Glutamatergic neuron (in vitro differentiated cells): ENCODE measurements at places on chromosomes 12 and 14.

- DNase-seq, result no peak
These were observed 312.9 kb downstream of the MED13L start for GRCh38 chr12:115964626-115965025.

DNA sequence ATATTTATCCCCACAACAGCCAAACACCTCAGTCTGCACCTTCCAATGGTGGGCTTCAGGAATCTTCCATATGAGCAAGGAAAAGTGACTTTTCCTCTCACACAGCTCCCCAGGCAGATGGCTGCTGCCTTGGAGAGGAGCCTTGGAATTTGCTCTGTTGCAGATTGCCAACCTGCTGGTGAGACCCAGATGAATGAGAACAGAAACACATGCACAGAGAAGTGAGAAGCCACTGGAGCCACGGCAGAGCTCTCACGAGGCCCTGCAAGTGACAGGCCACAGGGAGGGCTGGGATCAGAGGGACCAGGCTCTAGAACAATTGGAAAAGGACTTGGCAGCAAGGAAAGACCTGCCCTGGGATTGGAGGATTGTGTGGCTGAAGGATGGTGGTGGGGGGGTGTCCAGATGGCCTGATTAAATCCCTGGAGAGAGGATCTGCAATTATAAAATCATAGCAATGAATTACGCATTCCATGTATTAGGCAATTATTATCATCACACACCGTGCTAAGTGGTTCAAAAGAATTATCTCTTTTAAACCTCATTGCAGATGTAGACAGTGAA is 84.9 kb upstream of the PWP1 start:
- DNase-seq, result no peak

DNA sequence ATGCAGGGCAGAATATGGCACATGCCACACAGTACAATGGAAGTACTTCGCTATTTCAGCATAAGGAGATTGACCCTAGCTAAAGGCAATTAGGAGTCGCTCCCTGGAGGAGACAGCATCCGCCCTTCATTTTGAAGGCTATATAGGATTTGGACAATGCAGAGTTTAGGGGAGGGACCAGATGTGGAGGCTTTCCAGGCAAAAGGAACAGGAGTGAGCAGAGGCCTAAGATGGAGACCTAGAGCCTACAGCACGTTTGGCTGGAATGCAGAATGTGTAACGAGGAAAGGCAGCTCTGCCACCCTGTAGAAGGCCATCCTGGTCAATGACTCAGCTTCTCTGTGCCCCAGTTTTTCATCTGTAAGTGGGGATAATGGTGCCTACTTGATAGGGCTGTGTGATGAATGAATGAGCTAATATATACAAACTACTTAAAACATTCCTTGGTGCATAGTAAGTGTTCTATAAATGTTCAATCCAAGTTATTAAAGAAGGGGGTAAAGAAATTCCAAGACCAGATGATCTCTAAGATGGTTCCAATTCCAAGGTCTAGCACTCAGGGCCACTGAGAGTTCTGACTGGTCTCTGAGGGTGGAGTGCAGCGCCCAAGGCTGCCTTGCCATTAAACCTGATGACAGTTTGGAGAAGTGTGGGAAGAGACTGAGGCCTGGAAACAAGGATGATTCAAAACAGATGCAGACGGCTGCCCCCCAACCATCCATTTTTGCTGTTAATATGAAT is 54.3 kb upstream of the FRMD6 start:
- no peak for DNase-seq

GRCh38 chr14:22819151-22819988 is 4.1 kb upstream of the SLC7A7 start:
- DNase-seq, result peak; percentile 35

- peak; percentile 45 for DNase-seq
These were observed 34.6 kb upstream of the TMX1 start for GRCh38 chr14:51205486-51205885.

DNA sequence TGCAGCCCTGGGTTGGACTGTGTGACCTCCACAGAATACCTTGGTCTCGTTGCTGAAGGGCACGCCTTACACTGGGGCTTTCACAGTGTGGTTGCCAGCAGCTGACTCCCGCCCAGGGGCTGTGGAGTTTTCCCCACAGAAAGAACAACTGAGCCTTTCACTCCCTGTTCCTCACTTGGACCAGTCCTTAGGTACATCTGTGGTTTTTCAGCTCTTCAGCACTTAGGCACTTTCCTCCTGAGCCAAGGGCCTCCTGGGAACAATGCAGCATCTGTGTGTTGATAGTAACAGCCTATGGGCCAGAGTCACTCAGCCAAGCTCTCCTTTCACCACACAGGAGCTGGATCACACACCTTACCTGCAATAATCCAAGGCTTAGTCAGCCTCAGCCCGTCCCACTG is 25.0 kb downstream of the ERP27 start:
- DNase-seq, result peak; percentile 64

DNA sequence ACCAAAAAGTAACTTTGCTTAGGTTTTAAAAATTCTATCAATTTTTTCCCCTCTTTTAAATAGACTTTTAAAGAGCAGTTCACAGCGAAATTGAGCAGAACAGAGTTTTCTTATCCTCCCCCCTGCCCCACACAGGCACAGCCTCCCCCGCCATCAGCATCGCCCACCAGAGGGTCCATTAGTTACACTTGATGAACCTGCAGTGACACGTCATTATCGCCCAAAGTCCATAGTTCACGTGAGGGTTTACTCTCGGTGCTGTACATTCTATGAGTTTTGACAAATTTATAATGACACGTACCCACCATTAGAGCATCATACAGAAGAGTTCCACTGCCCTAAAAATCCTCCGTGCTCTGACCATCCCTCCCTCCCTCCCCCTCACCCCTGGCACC is 58.4 kb downstream of the FZD10 start:
- no peak for DNase-seq

GRCh38 chr14:24335461-24336171 is 745 bp upstream of the ADCY4 start:
- DNase-seq, result no peak

DNA sequence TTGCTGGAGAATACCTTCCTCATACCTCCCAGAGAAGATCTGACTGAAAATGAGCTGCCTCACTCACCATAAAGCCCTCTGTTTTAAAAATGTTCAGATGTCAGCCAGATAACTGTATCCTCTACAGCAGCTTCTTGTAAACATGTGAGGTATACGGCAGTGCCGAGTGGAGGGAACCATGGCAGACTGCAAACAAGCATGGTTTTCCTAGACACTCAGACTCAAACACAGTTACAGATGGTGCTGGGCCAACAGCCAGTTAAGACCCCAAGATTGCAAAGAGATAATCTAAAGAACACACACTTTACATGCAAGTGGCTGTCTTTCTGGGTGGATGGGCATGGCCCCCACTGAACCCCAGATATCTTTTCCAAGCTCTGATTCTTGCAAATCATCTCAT is 16.6 kb upstream of the CCDC177 start:
- DNase-seq, result no peak

GRCh38 chr12:88870000-88870737 is 289.9 kb upstream of the KITLG start:
- no peak for DNase-seq

GRCh38 chr12:65620046-65620445 is 204.2 kb upstream of the HMGA2 start:
- DNase-seq, result no peak

DNA sequence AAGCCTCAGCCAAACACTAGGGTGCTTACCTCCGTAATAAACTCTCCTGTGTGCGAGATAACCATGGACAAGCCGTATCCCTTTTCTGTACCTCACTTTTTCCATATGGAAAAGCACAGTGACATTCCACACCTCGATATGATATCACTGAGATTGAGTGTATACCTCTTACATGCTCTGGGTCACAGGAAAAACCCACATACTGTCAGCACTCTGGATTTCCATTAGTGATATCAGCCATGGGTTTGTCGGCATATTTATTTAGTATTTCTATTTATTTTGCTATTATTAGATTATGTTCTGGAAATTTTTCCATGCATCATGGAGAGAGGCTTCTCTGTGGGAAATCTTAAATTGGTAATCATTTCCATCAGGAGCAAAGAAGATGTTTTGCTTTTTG is 28.0 kb upstream of the DAAM1 start:
- no peak for DNase-seq

GRCh38 chr12:93336291-93336741 is 41.4 kb upstream of the NUDT4 start:
- DNase-seq, result no peak

DNA sequence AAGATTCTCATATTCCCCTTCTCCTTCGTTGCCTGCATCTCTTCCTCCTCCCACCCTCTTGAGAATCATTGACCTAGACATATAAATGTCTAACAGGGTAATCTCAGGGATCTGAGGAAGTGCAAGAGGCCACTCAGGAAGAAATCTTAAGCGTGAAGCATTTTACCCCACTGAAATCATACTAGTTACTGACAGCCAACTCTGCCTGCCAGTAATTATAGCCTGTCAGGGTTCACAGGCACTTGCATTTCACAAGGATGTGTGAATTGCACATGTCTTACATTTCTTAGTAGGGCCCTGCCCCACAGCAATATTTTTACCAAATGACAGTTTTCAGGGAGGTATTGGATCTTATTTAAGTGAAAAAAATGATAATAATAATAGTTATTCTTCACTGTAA is 127.2 kb downstream of the SLC15A5 start:
- DNase-seq, result no peak

GRCh38 chr14:101217616-101218371 is 314.3 kb upstream of the RTL1 start:
- no peak for DNase-seq

DNA sequence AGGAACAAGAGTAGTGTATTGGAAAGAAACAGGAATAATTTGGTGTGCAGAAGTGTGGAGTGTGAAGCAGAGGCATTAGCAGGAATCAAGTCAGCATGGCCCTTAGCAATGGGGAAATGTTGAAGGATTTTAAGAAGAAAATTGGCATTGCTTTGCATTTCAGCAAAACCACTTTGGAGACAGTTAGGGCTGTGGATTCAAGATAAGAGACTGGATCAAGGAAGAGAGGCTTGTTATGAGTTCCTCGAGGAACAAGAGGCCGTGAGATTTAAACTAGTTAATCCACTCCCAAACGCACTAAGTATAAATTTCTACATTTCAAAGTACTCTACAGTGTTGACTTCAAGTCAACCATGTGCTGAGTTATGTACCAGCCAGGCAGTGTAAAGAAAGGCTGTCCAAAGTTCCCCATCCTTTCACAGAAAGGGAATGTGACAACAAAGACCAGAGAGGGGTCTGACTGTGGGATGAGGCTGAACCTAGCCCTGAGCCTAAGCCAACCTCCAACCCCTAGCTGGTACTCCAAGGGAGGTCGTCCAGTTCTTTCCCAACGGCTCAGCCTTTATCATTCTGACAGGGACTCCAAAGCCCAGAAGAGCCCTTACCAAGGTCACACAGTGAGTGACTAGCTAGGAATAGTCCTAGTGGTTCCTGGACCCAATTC is 91.2 kb upstream of the BMP4 start:
- no peak for DNase-seq

DNA sequence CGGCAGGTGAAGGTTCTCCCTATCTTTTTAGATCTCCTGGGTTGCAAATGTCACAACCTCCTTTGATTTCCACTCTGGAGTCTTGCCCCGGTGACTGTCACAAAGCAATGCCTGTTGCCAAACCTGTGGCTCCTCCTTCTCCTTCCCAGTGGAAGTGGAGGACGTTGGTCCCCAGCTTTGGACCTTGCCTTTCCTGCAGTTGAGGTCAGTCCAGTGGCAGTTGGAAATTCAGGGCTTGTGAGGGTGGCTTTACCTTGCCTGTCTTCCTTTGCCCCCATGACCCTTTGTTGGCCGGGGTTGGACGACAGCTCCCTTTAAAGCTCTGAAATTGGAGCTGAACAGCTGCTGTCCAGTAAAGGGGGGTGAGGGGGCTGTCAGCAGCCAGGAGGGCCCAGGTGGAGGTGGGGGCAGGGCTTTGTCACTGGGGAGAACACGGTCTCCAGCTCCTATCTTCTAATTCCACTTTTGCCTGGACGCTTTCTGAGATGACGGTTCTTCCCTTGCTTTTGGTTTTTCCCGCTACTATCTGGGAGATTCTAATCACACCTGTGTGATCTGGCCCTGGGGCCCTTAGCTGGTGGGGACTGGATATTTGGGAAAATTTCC is 4.1 kb downstream of the TEAD4 start:
- no peak for DNase-seq

GRCh38 chr14:58354808-58355207 is 40.9 kb upstream of the TOMM20L start:
- no peak for DNase-seq

GRCh38 chr12:77433799-77434198 is 368.4 kb upstream of the E2F7 start:
- DNase-seq, result no peak

DNA sequence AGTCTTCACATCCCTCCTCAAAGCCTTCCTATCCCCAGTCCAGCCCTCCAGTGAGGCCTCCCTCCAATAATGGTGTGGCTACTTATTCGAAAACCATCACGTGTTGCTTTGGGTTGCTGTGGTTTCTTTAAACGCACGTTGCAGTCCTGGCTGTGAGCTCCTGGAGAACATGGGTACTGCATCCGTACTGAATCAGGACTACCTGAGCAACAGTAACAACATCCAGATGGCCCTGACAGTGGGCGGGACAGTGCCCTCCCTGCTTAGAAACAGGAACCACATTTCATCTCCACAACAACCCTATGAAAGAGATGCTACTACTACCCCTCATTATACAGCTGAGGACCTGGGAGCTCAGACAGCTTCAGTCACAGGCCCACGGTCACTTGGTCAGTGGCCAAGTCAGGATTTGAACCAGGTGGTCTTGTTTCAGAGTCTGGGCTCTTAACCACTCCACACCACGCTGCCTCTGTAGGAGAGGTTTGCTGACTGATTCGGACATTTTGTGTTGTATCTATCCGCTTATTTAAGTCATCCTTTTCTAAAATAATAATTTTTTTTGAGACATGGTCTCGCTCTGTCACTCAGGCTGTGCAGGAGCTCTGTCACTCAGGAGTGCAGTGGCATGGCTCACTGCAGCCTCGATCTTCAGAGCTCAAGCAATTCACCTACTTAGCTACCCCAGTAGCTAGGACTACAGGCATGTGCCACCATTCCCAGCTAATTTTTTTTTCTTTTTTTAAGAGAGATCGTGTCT is 104.8 kb downstream of the DPF3 start:
- DNase-seq, result no peak

DNA sequence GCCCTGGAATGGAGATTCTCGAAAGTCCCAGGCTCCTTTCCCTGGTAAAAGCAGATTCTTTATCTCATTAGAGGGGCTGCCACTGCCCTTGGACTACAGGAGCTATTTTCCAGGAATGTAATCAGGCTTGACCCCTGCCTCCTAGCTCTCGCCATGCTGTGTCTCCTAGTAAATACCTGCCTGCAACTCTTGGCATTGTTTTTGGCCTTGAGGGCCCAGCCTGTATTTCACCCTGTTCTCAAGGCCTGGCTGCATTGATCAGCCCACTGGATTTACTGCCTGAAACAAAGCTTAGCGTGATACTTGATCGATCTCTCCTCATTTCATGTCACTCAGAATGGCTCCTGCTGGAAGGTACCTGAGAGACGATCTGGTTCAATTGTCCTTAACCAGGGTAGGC is 273.7 kb downstream of the CACNA1C start:
- DNase-seq, result no peak

GRCh38 chr12:7108796-7109571 is at the start of gene C1RL:
Gene C1RL (minus strand): TSS chr12:7109214. CDS start chr12:7109180, 34 bp downstream.
- peak; percentile 95 for DNase-seq

- DNase-seq, result no peak
These were observed 37.4 kb downstream of the PHLDA1 start for GRCh38 chr12:75994069-75994740.

- no peak for DNase-seq
These were observed 1099.7 kb downstream of the BCL11B start for GRCh38 chr14:98172243-98172778.

GRCh38 chr12:120067901-120068300 is 48.7 kb downstream of the RAB35 start:
- DNase-seq, result no peak
